ENCODE measurements at places on chromosomes 5 and 9.
A peak's percentile ranks its signal among the peaks of the same experiment; 100 is the strongest.

GRCh38 chr5:93349613-93350012 is 231.4 kb downstream of the NR2F1-AS1 start:
- no peak for DNase-seq

GRCh38 chr5:176560364-176560763 is 11.2 kb downstream of the CDHR2 start:
- DNase-seq, result no peak

GRCh38 chr5:94693043-94693822 is 74.8 kb downstream of the SLF1 start:
- DNase-seq, result peak; percentile 57

- DNase-seq, result no peak
Measured at GRCh38 chr9:80282766-80283165, 711.0 kb downstream of the TLE4 start.

- DNase-seq, result no peak
Measured at GRCh38 chr9:104905931-104906330, 22.0 kb downstream of the ABCA1 start.

DNA sequence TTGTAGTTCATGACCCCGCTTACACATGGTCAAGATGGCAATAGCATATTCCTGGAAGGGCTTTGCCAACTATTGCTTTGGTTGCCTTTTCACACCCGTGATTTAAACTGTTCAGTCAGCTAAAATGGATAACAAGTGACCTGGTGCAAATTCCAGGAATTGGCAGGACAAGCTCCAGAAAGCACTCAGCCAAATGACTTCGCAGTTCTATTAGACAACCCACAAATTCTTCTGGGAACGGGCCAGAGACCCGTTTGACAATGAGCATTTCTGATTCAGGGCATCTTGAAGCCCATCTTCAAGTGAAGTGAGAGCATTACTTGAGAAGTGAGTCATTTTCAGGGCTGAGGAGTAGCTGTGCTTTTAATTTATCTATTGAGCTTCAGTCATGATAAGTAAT is 165.0 kb downstream of the DROSHA start:
- no peak for DNase-seq

Measured in hematopoietic multipotent progenitor cell treated with erythropoietin and hydrocortisone succinate and interleukin-3 and kit ligand, for 15 days (in vitro differentiated cells).